ENCODE measurements at places on chromosomes 16 and 17.

- DNase-seq = peak; percentile 24
- H3K36me3 ChIP-seq = no peaks in the 10 kb centered on the region
- no peaks in the 10 kb centered on the region for H3K27me3 ChIP-seq
These were observed 4.7 kb downstream of the SLC12A3 start for GRCh38 chr16:56869513-56870275.

DNA sequence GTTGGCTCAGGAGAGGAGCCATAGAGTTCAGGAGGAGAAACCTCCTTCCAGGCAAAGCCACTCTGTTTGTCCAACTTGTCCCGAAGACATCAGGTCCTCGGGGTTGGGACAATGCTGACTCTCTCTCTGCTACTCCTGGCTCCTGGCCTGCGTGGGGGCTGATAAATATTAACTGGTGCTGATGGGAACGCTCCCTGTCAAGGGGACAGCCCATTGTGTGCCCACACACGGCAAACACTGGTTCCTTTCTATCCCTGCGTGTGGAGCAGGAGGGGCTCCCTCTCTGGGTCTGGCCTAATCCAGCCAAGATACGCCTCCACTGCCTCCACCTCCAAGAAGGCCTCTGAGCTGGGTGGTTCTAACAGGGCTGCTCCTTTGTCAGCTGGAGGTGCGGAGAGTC is 4.4 kb downstream of the KIF19 start:
- DNase-seq = no peak
- peaks cover 11% of the 10 kb centered on the region for H3K4me1 ChIP-seq
- H3K36me3 ChIP-seq = no peaks in the 10 kb centered on the region
- H3K27ac ChIP-seq = no peak overlapping the region

GRCh38 chr16:75264999-75265910 is 13.8 kb upstream of the BCAR1 start:
- no peaks in the 10 kb centered on the region for H3K36me3 ChIP-seq
- peak overlapping the region; percentile 85 for H3K27ac ChIP-seq
- peak; percentile 72 for DNase-seq
- H3K27me3 ChIP-seq = no peaks in the 10 kb centered on the region

DNA sequence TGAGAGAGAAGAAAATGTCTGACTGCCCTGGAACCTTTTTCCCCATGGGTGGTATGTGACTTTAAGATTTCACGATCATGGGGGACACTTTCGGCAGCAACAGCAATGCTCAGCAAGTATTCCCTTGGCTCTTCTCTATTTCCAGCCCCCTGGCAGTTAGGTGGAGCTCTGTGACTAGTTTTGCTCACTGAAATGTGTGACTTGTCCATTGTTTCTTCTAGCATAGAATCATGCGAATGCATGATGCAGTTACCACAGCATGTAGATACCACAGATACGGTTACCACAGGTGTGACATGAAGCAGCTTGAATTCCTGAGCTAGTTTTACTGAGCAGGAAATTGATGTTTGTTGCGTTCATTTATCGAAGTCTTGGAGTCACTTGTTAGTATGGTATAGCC is 1034.5 kb upstream of the EEF2KMT start:
- DNase-seq = no peak
- no peaks in the 10 kb centered on the region for H3K27me3 ChIP-seq
- no peaks in the 10 kb centered on the region for H3K36me3 ChIP-seq
- H3K4me1 ChIP-seq = no peaks in the 10 kb centered on the region

GRCh38 chr17:32516940-32517701 is 30.3 kb downstream of the CDK5R1 start:
- DNase-seq = no peak
- no peak overlapping the region for H3K4me3 ChIP-seq
- H3K27me3 ChIP-seq = no peaks in the 10 kb centered on the region
- H3K27ac ChIP-seq = no peak overlapping the region
- no peaks in the 10 kb centered on the region for H3K36me3 ChIP-seq
- H3K4me1 ChIP-seq = no peaks in the 10 kb centered on the region

DNA sequence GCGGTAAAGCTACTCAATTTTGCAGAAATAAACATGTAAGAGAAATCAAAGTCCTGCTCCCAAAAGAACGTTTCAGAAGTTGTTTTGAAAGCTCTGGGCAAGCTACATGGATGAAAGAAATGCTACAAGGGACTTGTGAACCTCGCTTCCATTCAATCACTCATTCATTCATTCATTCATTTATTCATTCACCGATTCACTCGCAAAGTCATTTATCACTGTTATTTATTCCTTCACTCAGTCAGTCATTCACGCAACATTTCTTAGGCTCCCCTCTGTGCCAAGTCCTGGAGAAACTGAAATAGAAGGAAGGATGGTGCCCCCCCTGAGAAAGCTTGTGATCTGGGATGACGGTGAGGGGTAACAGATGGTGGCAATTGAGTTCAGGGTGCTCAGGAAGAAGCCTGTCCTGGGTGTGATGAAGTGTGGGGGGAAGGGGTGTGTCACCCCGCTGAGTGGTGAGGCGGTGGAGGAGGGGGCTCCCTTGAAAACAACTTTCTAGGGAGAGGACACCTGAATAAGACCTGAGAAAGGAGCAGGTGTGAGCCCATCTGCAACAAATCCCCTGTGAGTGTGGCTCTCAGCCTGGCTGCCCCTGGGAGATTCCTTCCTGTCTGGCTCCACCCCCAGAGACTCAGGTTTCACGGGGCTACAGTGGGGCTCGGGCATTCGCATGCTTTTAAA is 36.3 kb upstream of the PRSS54 start:
- no peak for DNase-seq
- no peak overlapping the region for H3K27ac ChIP-seq
- H3K4me1 ChIP-seq = no peaks in the 10 kb centered on the region
- H3K4me3 ChIP-seq = no peak overlapping the region
- peaks cover 6% of the 10 kb centered on the region for H3K27me3 ChIP-seq
- H3K36me3 ChIP-seq = no peaks in the 10 kb centered on the region

GRCh38 chr16:67278773-67279295 is 498 bp upstream of the PLEKHG4 start:
- H3K4me1 ChIP-seq = peaks cover 23% of the 10 kb centered on the region
- peak overlapping the region; percentile 52 for H3K27ac ChIP-seq
- no peaks in the 10 kb centered on the region for H3K36me3 ChIP-seq
- H3K27me3 ChIP-seq = no peaks in the 10 kb centered on the region
- DNase-seq = peak; percentile 40

DNA sequence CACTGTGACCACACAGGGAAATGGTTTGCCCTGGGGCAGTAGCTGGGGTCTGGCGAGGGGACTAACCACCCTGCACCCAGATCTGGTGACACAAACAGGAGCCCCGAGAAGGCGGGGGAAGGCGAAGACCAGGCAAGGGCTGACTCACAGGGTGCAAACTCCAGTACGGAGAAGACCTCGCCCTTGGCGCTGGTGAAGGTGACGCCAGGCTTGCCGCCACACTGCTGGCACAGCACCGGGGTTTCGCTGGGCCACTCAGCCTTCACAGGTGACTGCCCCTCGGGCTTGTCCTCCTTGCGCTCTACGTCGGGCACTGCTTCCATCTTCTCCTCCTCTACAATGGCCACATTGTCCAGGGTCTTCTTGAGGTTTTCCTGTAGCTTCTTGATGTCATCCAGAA is 11.6 kb downstream of the SPHK1 start:
- H3K27ac ChIP-seq = no peak overlapping the region
- no peak for DNase-seq

GRCh38 chr17:50638966-50639713 is 4.5 kb downstream of the ABCC3 start:
- H3K36me3 ChIP-seq = no peaks in the 10 kb centered on the region
- peak; percentile 95 for DNase-seq
- peak overlapping the region; percentile 85 for H3K27ac ChIP-seq
- no peak overlapping the region for H3K4me3 ChIP-seq
- peaks cover 78% of the 10 kb centered on the region for H3K4me1 ChIP-seq

- no peaks in the 10 kb centered on the region for H3K36me3 ChIP-seq
- no peak overlapping the region for H3K27ac ChIP-seq
- H3K4me1 ChIP-seq = no peaks in the 10 kb centered on the region
- DNase-seq = peak; percentile 13
- no peaks in the 10 kb centered on the region for H3K27me3 ChIP-seq
These were observed 35.3 kb downstream of the NTN1 start for GRCh38 chr17:9056566-9056965.
